ENCODE measurements at places on chromosomes 13 and 19.

GRCh38 chr13:39910041-39910440, 254.6 kb downstream of the COG6 start:
- no peak for DNase-seq

GRCh38 chr13:113350065-113350937, 13.6 kb downstream of the GRTP1 start:
- no peak for DNase-seq

GRCh38 chr19:11767633-11768133, 883 bp downstream of the ZNF441 start:
- no peak for DNase-seq

DNA sequence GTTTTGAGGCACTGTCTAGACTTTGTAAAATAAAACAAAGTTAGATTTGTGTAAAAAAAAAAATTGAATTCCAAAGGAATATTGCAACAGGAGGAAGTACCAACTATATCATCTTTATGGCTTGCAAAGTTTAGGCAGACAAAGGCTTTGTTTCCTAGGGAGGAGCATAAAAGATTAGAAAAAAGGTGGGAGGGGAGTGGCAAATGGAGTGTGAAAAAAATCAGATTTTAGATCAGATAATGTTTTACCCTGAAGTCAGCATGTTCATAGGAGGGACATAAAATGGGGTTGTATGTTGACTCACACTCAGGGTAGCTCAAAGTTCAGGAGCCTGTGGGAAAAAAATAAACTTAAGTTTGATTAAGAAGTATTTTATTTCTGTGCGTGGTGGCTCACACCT, 3.7 kb downstream of the ZNF85 start:
- no peak for DNase-seq

- no peak for DNase-seq
These were observed 31.0 kb downstream of the CRYL1 start for GRCh38 chr13:20494656-20495055.

GRCh38 chr19:4749870-4750590, 26.4 kb upstream of the DPP9 start:
- no peak for DNase-seq

DNA sequence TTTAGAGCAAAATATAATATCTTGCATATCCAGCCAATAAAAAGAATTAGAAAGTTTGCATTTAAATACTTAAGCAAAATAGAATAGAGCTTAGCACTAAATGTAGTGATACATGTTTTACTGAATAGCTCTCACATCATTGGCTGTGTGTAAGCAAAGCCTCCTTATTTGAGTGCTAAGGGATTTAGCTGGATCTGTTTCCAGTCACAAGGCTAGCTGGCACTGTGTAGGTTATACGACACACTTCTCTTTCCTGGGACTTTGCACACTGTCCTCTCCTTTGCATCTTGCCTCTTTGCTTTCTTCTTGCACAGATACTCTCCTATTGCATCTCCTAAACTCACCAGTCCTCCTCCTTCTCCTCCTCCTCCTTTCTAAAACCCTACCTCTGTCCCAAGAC, 423.8 kb downstream of the KLF5 start:
- no peak for DNase-seq

DNA sequence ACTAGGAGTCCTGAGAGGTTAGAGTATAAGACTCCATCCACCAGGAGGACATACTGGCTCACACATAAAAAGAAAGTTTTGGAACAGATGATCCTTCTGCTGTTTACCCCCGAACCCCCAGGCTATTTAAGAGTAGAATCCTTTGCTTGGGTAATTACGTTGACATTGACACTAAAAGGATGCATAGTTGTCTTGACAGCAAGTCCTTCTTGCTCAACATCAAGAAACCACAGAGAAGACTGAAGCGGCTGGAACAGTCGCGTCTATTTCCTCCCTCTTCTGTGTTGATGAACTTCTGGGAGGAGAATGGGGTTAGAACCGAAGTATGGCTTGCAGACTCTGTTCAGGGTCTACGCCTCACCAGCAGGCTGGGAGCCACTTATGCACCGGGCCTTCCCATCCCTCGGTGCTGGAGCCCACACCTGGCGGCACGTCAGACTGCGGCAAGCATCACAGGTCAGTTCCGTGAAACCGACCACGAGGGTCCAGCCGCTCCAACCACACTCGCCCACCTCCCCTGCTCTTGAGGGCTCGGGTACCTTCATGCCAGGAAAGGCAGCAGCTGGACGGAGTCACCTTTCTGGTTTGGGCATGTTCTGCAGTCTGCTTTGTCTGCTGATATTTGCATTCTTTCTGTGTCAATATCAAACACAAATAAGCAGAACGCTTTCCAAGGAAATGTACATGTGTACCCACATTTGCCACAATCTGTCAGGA, 42.4 kb upstream of the RANBP3 start:
- DNase-seq, result no peak

- no peak for DNase-seq
These were observed 392.6 kb downstream of the KLF5 start for GRCh38 chr13:73451221-73452029.
